ENCODE measurements at places on chromosomes 1 and 21. TPM values are rescaled to one million over a fixed set of nuclear protein-coding genes. Genes with fewer than 3 reads are reported as not detected.

Gene ZNF691
- total RNA-seq = 6.5 TPM

Gene TMPRSS15
- not detected for total RNA-seq

Gene LCE2B
- not detected for total RNA-seq

DNA sequence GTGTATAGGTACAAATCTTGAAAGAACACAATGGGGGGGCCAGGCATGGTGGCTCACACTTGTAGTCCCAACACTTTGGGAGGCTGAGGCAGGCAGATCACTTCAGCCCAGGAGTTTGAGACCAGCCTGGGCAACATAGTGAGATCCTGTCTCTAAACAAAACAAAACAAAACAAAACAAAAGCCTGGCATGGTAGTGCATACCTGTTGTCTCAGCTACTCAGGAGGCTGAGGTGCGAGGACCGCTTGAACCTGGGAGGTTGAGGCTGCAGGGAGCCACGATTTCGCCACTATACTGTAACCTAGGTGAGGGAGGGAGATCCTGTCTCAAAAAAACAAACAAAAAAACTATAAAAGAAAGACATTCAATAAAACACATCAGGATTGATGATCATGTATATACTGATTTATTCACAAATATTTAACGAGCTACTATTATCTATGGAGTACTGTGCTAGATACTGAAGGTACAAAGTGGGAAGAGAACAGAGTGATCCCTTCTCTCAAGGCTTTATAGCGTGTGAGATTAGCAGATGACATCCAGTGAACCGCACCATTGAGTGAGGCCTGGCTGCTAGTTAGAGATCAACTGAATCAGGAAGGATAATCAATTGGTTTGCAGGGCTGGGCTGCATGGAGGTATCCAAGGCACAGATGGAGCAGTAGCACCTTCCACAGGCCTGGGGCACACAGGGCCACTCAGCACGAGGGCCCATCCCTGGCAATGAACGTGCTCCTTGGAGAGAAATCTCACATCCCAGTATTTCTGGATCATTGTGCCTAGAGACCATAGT is 26.4 kb downstream of the ELF3 start:
- no peak for DNase-seq

- no peak for DNase-seq
Measured at GRCh38 chr21:31186916-31187315, 148.6 kb upstream of the KRTAP19-8 start.

DNA sequence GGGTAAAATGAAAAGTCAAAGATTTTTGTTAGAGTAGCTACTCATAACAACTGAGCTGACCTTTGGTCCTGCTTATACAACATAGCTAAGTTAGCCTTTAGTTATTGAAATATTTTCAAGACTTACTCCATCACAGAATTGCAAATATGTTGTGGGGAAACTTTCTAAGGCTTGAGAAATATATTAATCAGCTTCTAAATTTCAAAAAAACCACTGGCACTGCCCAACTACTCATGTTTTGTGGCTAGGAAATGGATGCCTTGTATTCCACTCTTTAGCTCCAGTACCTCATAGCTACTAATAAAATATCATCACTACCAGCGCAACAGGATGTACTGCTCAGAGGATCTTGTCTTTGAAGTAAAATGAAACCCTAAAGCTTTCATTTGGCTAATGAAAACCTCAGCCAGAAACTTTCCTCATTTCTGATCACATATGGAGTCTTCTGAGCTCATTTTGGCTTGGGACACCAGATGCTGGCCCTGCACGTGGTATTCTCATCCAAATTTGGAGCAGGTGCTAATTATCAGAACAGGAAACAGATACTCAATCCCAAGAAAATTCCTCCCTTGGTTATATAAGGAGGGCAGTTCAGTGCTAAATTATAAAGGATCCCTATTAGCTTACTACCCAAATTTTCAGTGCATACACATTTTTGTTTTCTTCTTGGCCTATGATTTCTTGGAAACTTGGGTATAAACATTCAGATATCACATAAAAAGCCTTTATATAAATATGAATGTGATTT is 690.7 kb downstream of the ADGRL2 start:
- DNase-seq = no peak

- no peak for DNase-seq
Measured at GRCh38 chr1:196438329-196438728, 169.9 kb downstream of the KCNT2 start.

- no peak for DNase-seq
Measured at GRCh38 chr1:72547412-72547811, 265.1 kb upstream of the NEGR1 start.

DNA sequence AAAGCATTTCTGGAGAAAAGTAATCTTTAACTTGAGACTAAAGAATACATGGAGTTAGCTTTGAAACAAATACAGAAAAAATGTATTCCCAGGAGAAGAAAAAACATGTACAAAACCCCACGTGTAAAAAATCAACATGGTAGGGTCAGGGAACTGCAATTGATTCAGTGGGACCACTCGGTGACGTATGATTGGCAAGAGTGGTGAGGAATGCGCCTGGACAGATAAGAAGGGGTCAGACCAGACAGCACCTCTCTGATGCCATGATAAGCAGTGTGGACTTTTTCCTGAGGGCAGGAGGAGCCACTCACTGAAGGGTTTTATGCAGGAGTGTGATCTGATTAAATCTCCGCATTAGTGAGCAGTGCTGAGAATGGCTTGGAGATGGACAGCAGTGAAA is 142.5 kb downstream of the DAB1 start:
- DNase-seq = no peak

DNA sequence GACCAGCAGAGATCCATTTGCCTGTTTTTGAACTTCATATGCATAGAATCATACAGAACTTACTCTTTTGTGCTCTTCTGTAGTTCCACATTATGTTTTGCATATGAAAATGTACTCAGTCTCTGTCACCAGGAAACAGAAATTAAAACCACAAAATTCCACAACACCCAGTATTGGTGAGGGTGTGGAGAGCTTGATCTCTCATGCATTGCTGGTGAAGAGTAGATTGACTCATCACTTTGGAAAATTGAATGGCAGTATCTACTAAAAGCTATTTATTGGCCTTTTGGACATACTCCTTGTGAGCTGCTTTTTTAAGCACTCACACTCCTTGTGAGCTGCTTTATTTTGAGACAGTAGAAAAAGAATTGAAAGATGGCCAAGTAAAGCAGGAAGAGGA is 43.3 kb downstream of the VTCN1 start:
- DNase-seq = no peak

DNA sequence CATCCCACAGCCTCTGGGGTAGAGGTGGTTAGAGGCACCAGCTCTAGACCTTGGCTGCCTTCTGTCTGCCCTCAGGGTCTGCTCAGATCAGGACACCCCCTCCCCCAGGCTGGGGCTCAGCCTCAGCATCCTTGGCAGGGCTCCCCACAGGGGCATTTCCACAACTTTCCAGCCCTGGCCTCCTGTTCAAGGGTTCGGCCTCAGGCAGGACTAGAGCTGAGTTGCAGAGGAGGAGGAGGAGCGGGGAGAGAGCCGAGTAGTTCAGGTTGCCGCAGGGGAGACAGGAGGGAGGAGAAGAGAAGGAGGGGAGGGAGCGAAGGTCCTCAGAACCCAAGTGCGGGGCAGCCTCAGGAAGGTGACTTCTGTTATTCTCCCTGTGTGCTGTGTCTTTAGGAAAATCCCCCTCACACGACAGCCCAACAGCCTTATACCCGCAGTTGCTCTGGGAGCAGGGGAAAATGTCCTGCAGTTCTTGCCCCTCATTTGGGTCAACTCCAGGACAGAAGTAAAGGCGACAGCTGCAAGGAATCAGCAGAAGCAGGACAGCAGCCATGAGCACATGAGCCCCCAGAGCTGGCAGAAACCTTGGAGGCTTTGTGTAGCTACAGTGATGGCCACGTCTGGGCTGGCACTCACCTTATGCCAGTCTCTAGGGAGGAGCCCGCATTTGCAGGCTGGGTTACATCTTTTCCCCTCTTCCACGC is 46.5 kb upstream of the TENT5B start:
- DNase-seq = no peak

DNA sequence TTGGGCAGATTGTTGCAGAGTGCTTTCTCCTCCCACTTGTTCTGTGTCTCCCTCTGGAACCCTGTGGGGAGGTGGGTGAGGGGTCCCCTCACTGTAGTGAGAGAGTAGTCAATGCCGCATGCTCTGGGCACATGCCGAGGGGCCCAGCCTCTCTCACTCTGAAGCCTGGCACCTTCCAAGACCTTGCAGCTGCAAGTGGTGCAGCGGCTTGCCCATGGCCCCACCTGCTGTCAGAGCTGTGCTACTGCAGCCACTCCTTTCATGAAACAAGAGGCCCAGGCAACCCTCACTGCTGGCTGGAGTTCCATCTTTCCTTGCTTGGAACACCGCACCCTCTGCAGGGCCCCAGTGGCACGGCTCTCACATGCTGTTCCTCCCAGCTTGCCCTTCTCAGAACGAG is 58.4 kb upstream of the COL6A1 start:
- no peak for DNase-seq

DNA sequence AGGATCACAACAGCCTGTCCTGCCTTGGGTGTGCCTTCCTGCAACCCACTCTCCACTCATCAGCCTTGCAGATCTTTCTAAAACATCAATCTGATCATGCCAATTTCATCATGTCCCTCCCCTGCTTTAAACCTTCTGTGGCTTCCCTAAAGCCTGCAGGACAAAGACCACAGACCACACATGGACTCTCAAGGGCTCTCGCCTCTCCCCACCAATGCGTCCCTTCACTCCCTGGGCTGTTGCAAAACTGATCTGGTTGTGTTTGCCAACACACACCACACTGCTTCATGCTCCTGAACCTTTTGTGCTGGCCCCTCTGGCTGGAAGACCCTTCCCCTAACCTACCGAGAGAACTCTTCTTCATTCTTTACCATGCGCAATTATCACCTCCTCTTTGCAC is 72.4 kb downstream of the ITPKB start:
- DNase-seq = no peak

- DNase-seq = no peak
Measured at GRCh38 chr1:8678673-8679394, 138.6 kb downstream of the RERE start.

- no peak for DNase-seq
Measured at GRCh38 chr1:48061162-48062136, 64.3 kb upstream of the TRABD2B start.

DNA sequence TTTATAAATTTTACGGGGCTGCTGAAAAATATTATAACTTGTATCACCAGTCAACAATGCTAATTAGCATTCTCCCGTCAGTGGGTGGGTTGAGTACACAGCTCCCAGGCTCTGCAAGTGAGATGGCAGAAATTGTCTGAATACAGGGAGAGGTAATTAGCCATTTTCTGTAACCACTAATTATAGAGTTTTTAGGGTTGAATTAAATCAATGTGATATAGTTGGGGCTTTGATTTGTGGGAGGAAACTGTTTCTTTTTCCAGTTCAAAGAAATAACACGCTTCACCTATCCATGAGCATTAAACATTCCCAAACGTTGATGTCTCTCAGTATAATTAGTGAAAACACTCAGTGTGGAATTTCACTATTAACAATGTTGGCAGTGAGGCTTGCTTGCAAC is 1.5 kb downstream of the VANGL1 start:
- DNase-seq = no peak

GRCh38 chr1:230507666-230508402 is 81.7 kb upstream of the PGBD5 start:
- no peak for DNase-seq

GRCh38 chr1:68975212-68975933 is 478.5 kb upstream of the DEPDC1 start:
- no peak for DNase-seq

DNA sequence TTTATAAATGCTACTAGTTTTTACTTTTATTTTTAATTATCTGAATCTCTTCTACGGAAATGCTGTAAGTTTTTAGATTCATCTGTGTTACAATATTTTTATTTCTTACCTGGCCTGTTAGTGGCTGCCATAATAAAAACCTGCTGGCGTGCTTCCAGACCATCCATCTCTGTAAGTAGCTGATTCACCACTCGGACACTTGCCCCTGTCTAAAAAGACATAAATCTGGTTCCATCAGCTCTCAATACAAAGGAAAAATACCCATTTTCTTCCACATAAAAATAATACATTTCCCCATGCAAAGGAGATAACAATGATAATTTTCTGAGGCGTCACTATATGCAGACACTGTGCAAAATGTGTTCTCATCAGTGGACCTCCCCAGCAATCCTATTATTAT is 62.0 kb downstream of the NVL start:
- DNase-seq = no peak

DNA sequence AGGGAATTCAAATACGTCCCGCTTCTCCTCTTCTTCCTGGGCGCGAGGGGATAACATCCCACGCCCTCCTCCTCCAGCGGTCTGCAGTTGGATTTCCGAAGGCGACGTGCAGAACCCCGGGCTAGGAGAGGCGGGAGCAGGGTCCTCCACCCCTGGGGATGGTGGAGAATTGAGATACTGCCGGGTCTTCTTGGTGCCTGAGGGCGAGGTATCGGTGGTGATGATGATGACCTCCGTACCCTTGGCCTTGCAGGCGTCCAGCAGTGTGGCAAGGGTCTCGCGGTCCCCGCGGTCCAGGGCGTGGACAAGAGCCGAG is 3.2 kb upstream of the LIX1L start:
- DNase-seq = no peak

DNA sequence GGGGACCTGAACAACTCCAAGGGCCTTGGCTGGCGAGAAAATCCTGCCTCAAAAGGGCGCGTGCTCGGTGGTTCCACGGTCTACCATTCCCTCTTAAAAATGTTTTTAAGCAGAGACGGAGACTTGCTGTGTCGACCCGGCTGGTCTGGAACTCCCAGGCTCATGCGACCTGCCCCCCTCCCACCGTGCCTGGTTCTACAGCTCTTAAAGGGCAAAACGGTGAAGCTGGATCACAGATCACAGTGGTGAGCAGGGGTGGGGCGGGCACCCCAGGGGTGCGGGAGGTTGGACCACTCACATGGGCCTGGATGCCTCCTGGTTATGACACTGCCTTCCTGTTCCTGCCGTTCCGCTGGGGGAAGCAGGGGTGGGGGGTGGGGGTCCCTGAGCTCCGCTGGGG is 4.2 kb upstream of the C1orf159 start:
- DNase-seq = no peak

- DNase-seq = no peak
Measured at GRCh38 chr1:234960722-234961455, 167.7 kb downstream of the TOMM20 start.

- DNase-seq = no peak
Measured at GRCh38 chr1:16438516-16438915, 1.3 kb upstream of the SPATA21 start.

GRCh38 chr1:202144402-202145067 is at the start of gene ARL8A:
ARL8A (minus strand) TSS chr1:202144737; CDS start chr1:202144572, 165 bp downstream.
- DNase-seq = peak; percentile 92

Measured in cardiac septum (tissue), 1 donor.